Type B pancreatic cell (in vitro differentiated cells): ENCODE measurements at places on chromosomes 7 and 10.

DNA sequence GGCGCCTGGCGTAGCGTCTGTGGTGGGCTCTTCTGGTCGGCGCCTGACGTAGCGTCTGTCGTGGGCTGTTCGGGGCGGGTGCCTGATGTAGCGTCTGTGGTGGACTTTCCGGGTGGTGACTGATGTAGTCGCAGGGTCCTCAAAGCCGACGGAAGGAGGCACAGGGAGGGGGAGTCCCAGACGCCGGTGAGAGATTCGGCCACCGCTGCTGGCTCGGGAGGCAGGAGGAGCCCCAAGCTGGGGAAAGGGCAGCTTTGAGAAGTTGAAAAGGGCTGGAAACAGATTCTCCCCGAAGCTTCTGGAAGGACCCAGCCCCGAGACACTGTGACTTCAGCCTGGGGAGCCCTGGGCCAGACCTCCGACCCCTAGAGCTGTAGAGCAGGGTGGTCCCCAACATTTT is 105.7 kb downstream of the DNAJB6 start:
- no peak for DNase-seq

- no peak for DNase-seq
Measured at GRCh38 chr10:5435328-5435727, 23.0 kb downstream of the NET1 start.

- DNase-seq: no peak
Measured at GRCh38 chr10:25388862-25389206, 214.0 kb downstream of the GPR158 start.

DNA sequence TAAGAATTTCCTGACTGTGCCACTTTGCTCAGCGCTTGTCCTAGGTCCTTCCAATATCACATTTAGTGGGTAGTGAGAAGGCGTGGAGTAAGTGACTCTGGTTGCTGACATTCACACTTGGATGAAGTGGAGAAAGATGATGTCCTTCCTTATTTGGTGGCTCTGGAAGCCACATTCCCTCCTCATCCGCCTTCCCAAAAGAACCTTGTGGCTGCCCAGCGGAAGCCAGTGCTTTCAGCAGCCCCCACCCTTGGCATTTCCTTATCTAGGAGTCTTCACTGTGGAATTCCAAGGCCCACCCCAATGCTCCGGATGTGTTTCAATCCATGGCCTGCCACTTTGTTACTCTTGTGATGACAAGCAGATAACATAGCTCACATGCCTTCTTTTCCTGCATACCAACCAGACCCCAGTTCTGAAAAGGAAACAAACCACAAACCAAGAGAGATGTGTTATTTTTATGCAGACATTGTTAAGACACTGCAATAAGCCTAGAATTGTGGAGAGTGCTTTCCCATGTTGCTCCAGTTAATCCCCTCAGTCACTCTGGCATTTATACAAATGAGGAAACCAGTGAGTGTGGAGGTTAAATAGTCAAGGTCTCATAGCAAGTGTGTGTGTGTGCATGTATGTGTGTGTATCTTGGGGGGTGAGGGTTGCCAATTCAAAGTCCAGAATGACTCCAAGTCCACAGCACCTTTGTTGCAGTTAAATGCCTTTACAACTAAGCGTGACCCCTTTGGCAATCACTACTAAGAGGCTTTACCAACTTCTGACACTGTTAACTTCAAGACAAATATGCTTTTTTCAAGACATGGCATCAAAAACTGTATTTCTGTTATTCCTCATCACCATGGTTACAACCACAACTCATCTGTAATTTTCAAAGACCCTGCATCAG is 10.3 kb upstream of the ANKRD1 start:
- DNase-seq: no peak

DNA sequence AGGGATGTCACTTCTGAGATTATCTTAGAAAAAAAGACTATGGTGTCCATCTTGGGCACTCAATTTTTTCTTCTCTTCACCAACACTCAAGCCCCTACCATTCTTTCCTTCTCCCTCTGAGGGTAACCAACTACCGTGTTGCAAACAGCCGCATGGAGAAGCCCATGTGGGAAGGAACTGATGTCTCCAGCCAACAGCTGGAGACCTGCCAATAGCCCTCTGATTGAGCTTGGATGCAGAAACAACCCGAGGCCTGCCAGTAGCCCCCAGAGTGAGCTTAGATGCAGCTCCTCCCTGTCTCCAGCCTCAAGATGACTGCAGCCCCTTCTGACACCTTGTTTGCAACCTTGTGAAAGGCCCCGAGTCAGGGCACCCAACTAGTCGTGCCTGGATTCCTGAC is 36.4 kb upstream of the CHCHD3 start:
- no peak for DNase-seq

DNA sequence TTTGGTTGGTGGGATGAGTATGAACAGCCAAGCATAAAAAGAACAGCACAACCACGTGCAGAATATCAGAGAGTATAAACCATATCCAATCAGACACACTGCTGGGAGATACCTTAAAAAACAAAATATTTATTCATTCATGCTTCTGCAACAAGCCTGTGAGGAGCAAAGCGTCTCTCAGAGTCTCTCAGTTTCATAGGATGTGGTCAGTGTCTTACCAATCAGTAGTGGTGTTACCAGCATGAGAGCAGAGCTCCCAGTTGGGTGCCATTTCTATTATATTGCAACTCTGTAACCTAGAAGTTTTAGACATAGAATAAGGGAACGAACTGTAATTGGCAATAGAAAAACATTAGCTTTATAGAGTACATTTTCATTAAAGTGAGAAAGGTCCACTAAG is 445.9 kb upstream of the LRRN3 start:
- DNase-seq: no peak

DNA sequence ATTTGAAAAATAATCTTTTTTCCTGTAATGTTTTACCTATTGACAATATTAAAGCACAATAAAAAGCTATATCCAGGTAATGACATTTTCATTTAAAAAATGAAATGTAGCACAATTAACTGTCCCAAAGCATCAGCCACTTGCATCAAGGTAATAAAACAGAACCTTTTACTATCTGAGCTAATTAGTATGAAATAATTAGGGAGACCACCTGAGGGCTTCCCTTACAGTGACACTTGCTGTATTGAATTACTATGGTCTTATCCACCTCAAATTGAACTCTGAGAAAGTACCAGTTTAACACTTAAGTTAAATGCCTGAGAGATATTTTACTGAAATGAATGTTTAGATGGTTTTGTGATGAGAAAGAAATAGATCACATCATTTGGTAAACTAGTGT is 119.4 kb upstream of the DKK1 start:
- DNase-seq: no peak

DNA sequence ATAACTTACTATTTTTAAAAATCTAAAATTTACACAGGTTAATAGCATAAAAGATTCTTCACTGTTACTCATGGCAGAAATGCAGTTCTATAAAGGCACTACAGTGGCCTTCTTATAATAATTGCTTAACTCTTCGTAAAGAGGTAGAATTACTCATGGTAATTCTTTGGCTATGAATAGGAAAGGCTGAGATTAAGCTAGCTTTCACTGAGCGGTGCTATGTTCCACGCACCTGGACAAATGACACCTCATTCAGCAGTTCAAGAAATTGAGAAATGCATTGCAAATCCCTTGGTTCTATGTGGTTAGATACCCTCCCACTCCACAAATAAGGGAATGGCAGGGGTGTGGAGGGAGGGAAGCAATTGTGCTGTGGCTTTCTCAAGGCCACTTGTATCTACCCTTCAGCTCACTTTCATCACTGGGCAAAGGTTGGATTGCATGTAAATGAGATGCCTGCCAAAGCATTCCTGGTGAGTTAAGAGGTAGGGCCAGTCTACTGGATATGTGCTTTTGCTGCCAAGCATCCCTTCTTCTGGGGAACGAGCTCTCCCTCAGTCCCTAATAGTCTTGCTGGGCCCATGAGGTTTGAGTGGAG is 210.9 kb downstream of the TEX36 start:
- no peak for DNase-seq

- no peak for DNase-seq
Measured at GRCh38 chr10:80464557-80465450, 10.7 kb downstream of the TSPAN14 start.

GRCh38 chr10:36650274-36650673 is 475.1 kb upstream of the ANKRD30A start:
- no peak for DNase-seq

DNA sequence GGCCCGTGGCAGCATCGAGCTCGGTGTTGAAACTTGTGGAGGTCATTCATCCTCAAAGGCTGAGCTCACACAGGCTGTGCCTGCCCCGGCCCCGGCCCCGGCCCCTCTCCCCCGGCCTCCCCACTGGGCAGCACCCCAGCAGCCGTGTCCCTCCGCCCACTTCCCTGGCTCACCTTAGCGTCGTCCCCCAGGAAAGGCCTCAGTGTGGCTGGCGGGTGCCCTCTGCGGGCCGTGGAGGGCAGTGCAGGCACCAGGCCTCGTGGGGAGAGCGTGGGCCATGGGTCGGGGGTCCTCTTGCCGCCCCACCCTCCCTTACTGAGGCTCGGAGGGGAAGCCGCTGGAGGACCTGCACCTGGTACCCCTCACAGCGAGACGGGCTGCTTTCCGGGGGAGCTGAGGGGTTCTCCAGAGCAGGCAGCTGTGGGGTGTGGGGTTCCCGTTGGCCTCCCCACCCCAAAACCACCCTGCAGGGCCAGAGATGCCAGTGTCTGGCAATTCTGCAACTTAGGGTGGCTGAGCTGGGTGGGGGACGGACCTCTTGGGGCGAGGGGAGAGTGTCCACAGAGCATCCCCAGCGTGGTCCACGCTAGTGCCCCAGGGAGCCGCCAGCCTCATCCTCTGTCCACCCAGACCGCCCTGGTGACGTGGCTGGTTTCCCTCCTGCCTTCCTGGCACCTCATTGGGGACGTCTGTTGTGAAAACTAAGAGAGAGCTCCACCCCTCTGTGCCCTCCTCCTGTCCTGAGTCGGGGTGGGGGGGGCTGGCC is 44.2 kb upstream of the DPYSL4 start:
- no peak for DNase-seq

DNA sequence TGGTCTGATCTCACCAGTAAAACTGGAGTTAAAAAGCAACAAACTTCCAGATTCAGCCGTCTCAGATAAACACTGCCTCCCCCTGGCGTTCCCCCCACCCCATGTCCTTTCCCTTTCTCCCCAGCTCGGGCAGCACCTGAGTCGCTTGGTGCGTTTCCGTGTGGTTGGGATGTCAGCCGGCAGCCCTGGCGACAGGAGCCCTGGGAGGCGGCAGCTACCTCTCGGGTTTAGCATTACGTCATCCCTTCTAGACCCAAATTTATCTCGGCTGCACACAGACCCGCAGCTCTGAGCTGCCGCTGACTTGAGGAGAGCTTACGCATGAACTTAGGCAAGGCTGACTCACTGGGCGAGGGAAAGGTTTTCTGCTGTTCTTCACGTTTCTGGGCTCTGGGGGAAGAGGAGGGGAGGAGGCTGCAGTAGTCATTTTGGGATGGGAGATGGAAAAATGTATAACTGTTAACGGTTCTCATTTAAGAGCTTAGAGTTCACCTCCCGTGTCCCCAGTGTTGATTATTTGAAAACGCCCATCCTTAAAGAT is 14.4 kb downstream of the MXI1 start:
- DNase-seq: no peak

GRCh38 chr10:95864906-95865813 is 42.6 kb upstream of the CC2D2B start:
- DNase-seq: no peak

DNA sequence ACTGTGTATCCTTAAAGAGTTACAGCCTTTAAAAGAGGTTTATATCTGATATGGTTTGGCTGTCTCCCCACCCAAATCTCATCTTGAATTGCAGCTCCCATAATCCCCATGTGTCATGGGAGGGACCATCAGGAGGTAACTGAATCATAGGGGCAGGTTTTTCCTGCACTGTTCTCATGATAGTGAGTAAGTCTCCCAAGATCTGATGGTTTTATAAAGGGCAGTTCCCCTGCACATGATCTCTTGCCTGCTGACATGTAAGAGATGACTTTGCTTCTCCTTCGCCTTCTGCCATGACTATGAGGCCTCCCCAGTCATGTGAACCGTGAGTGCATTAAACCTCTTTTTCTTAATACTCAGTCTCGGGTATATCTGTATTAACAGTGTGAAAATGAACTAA is 9.7 kb downstream of the RTKN2 start:
- DNase-seq: no peak

DNA sequence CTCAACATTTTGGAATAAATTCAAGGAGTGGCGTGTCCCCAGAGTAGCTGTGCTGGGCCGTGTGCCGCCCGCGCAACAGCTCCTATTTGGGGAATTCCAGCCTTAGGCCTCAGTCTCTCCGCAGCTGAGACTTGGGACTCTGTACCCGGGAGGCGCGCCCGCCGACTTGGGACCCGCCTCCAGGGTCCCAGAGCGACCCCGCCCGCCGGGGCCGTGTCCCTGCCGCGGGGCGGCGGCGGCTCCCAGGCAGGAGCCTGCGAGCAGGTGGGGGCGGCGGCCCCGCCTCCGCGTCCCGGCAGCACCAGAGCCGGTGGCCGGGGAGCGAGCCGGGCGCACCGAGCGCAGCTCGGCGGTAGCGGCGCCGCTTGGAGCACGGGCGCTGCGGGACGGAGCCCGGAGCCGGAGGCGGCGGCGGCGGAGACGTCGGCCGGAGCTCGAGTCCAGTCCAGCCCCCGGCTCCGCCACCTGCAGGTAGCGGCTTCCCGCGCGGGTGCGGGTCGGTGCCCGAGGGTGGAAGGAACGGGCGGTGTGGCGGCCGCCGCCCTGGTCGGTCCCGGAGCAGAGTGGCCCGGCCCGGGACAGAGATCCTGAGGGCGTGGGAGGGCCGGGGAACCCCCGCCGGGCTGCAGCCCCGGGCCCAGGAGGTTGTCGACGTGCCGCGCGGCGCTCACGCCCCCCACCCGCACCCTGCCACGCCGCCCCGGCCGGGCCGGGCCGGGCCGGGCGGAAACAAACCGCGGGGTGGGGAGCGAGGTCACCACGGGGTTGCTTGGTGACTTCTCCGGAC is at the start of gene WIPF3:
Gene WIPF3, plus strand, starts transcription at position 301 of the 787 bp plus-strand sequence. CDS start 28,217 bp downstream, outside the sequence.
- no peak for DNase-seq

DNA sequence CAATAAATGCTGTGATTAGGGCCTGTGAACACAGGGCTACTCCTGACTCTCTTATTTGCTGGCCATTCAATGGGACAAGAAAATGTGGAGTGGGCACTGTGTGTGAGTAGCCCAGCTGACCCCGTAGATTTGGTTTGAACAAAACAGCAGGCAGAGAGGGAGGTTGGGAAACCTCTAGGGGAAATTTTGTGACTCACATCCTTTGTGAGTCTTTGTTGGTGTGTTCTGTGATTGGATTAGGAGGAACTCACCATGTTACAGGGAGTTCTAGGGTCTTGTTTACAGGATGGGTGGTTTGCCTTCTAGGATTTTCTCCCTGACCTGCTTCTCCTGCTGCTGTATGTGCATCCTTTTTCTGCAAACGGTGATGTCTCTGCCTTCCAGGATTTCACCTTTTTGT is 128.3 kb upstream of the MKI67 start:
- DNase-seq: no peak

DNA sequence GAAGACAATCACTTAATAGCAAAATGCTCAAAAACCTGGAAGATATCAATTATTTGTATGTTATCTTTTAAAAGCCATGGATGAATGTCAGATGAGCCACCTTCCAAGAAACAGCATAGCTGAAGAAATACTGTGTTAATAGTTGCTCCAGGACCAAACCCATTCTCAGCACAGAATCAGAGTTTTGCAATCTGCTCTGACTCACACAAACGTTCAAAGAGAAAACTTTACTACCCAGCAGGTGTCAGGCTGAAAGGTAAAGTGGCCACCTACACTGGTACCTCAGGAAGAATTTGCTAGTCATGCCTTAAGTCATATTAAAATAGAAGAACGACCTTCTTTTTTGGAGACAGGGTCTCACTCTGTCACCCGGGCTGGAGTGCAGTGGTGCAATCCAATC is 526.5 kb downstream of the PARD3 start:
- DNase-seq: no peak

- no peak for DNase-seq
Measured at GRCh38 chr7:7681936-7682329, 36.5 kb downstream of the RPA3 start.
